HFFc6 (cell line): ENCODE measurements at places on chromosomes 4 and X.
A peak's percentile ranks its signal among the peaks of the same experiment; 100 is the strongest.

GRCh38 chrX:53330331-53330730 lies 48.9 kb upstream of the IQSEC2 start:
- DNase-seq, result no peak

DNA sequence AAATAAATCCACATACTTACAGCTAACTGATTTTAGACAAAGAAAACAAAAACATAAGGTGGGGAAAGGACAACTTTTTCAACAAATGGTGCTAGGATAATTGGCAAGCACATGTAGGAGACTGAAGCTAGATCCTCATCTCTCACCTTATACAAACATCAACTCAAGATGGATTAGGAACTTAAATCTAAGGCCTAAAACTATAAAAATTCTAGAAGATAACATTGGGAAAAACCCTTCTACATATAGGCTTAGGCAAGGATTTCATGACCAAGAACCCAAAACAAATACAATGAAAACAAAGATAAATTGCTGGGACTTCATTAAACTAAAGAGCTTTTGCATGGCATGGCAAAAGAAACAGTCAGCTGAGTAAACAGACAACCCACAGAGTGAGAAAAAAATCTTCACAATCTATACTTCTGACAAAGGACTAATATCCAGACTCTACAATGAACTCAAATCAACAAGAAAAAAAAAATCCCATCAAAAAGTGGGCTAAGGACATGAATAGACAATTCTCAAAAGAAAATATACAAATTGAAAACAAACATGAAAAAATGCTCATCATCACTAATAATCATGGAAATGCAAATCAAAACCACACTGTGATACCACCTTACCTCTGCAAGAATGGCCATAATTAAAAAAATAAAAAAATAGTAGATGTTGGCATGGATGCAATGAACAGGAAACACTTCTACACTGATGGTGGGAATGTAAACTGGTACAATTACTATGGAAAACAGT lies 14.1 kb upstream of the AFP start:
- no peak for DNase-seq

DNA sequence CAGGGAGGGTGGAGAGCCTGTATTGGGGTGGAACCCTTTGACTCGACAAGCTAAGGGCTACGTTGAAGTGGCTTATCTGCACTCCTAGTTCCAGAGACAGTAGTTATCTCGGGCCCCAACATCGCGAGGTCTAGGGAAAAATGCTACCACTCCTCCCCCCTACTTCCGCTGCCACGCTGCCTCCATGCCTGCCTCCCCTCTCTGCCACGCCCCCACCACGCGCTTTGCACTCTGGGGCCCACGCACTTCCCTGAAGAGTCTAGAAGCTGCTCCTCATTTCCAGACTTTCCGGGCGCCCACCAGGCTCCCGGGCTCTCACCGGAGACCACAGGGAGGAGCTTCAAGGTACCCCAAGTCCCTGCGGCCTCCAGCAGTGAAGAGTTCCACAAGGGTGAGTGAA lies at the start of gene PASD1:
Gene PASD1 (plus strand): TSS at position 227 of the 400 bp plus-strand sequence. CDS start 37,879 bp downstream, outside the sequence.
- DNase-seq, result no peak

DNA sequence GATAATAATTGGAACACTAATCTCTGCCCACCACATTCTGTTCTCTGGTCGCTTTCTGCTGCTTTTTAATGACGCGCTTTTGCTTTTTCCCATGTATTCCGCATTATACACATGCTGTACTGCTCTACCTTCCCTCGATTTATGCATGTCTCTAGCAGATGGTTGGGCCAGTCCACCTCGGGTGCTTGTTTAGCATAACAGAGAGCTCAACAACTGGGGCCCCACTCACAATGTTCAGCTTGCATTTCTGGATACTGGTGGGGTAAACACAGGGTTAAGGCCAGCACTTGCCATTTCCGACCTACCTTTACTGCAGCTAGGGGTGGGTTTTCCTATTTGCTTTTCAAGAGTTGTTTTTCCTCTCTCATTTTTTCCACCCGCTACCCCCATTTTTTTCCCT lies 255.8 kb downstream of the SOX3 start:
- DNase-seq, result no peak

DNA sequence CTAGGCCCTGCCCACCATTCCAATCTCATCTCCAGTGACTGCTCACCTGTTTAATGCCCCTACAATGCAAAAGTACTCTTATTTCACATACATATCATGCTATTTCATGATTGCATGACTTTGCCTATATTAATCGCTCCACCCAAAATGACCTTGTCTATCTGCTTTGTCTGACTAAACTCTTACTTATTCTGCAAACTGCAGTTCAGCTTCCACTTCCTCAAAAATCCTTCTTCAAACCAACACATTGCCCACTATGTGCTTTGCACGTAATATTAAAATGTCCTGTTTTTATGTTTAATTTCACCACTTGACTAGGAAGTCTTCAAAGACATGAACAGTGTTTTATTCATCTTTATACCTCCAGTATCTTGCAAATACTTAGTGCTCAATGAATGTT lies 229.6 kb downstream of the OPHN1 start:
- no peak for DNase-seq

GRCh38 chr4:6625256-6625655 lies 15.2 kb upstream of the MRFAP1 start:
- no peak for DNase-seq

GRCh38 chrX:54093571-54093970 lies 49.3 kb upstream of the PHF8 start:
- no peak for DNase-seq

GRCh38 chr4:93346840-93347239 lies 481.7 kb upstream of the ATOH1 start:
- no peak for DNase-seq

- DNase-seq, result peak; percentile 23
Measured at GRCh38 chr4:106034220-106034619, 138.9 kb downstream of the NPNT start.

DNA sequence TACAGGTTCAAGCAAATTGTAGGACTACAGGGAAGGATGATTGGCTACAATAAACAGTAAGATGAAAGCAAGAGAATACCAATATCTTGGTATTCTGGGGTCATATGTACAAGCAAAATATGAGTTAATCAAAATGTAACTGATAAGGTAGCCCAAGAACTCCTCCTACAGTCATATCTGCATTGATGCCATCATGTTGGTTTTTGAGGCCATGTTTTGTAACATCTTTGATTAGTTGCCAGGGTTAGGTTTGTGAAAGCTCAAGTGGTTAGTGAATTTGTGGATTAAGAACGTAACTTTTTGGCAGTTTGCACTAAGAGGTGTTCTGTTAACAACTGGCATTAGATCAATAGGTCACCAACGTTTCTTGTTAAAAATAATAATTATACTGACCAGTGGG lies 59.6 kb downstream of the USP9X start:
- DNase-seq, result no peak

DNA sequence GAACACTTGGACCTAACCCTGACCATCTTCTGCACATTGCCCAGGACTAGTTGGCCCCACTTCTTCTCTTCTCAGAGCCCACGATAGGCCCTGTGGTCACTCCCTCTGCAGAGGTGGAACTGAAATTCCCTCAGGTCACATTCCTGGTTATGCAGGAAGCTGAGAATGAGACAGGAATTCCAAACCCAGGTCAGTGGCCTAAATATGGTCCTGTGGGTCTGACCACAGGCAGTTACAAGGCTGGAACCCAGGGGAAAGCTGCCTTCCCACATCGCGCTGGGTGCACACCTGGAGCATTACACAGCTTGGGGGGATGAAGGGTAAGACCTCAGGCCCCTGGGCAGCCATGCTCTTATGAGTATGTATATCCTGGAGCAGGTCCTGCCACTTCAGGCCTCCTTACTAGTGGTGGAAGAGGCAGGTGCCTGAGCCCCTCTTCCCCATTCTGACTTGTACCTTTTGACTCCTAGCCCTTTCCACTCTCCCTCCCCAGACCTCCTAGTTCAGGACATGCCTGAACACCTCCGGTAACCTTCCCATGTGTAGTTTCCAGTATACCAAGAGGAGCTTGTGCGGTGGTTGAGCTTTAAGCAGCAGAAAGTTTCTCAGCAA lies 173.5 kb downstream of the ASMT start:
- no peak for DNase-seq

DNA sequence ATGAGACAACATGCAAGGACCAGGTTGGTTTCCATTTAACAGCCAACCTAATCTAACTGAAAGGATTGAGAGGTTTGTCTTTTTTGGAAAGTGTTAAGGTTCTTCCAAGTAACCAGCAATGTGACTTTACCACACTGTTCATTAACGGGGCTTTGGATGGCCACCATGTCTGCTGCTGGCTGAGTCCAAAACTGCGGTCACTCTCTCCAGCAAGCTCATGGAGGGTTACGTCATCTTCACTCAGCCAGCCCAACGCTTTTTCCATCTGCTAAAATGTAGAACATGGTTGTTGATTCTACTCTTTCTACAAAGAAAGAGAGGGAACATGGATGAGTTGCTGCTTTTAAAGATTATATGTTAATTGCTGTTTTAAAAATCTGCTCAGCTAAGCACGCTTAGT lies 11.0 kb downstream of the PKD2 start:
- DNase-seq, result no peak

DNA sequence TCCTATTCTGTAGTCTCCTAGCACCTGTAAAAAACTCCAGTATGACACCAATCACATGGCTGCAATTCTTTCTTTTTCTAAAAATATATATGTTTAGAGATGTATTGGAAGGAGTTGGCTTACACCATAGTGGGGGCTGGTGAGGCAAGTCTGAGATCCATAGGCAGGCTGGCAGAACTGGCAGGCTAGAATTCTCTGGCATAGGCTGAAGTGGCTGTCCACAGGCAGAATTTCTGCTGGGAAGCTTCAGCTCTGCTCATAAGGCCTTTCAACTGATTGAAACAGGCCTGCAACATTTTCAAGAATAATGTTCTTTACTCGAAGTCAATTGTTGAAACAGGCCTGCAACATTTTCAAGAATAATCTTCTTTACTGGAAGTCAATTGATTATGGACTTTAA lies 37.0 kb downstream of the FGF2 start:
- DNase-seq, result no peak

- DNase-seq, result peak; percentile 7
Measured at GRCh38 chr4:48247142-48247877, 22.3 kb downstream of the TEC start.

- no peak for DNase-seq
Measured at GRCh38 chrX:139213241-139213709, 317.3 kb upstream of the F9 start.

DNA sequence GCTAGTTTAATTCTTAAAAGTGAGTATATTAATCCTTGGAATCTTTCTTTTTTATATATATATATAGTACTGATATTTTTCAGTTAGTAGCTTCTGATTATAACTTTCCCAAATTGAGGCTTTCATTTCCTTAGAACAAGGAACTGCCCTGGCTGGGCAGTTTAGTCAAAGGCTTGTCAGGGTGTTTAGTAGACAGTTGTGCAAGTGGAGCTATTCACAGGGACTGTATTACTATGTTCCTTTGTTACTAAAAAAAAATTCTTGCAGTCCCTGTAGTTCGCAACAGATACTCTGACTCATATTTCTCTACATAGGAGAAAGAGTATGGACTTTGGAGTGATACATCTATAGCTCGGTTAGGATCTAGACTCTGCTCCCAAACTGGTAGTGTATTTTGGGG lies 20.8 kb downstream of the USO1 start:
- DNase-seq, result peak; percentile 59

DNA sequence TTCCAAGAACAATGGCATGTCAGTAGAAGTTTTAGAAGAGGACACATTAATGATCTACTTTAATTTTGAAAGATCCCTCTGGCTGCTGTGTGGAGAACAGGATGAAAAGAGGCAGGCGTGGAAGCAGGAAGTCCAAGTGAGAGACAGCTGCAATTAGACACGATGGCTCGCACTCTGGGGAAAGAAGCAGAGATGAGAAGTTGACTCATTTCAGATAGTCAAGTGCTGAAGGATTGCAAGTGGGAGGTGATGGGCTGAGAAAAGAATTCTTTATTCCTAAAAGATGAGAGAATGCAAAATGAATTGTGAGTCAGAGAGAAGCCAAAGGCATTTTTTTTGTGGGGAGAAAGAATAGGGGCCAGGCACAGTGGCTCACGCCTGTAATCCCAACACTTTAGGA lies 16.5 kb downstream of the RXFP1 start:
- DNase-seq, result peak; percentile 37

DNA sequence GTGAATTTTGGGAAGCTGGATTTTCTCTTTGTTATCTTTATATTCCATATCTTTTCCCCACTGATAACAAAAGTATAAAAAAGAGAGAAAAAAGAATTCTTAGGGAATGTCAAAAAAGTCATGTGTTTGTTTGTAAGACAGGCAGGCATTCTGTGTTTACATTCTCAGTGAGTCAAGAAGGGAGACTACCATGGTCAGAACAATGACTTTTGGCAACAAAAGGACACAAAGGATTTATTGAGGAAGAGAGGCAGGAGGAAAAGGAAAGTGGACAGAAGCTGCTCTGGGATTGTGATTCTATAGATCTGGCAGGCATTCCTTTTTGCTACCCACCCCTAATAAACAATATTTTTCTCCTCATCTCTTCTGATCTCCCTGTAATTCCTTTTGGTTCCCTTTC lies 5.9 kb upstream of the ANK2 start:
- no peak for DNase-seq

GRCh38 chr4:31236020-31236638 lies 516.0 kb downstream of the PCDH7 start:
- no peak for DNase-seq

DNA sequence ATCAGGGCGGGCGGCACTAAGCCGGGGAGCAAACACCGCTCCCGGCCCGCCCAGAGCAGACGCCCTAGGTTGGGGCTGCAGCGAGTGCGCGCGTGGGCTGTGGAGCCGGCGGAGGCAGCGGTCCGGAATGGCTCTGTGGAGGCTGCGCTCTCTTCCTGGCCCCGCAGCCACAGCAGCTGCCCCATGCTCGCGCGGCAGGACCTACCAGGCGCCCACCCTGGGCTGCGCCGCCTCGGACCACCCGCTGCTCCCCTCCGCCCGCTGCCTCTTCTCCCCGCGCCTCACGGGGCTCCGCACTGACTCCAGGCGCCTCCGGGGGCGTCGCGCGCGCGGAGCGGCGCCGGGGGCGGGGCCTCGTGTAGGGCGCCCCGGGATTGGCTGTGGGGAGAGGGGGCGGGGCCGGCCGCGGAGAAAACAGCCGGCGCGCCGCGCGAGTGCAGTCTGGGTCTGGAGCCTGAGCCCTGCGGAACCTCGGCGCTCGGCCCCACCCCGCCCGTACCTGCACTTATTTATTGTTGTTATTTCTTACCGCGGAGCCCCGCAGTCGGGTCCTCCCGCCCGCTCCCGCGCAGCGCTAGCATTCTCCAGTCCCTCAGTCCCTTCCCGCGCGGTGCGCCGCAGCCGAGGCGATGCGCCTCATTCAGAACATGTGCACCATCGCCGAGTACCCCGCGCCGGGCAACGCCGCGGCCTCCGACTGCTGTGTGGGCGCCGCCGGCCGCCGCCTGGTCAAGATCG lies at the start of gene RASL11B:
Gene RASL11B (plus strand): TSS at position 439 of the 738 bp plus-strand sequence. CDS start 191 bp downstream, at position 630.
- peak; percentile 37 for DNase-seq

- DNase-seq, result no peak
Measured at GRCh38 chr4:167722487-167722808, 369.9 kb upstream of the ANXA10 start.
